ENCODE measurements at places on chromosomes 11 and 22.

DNA sequence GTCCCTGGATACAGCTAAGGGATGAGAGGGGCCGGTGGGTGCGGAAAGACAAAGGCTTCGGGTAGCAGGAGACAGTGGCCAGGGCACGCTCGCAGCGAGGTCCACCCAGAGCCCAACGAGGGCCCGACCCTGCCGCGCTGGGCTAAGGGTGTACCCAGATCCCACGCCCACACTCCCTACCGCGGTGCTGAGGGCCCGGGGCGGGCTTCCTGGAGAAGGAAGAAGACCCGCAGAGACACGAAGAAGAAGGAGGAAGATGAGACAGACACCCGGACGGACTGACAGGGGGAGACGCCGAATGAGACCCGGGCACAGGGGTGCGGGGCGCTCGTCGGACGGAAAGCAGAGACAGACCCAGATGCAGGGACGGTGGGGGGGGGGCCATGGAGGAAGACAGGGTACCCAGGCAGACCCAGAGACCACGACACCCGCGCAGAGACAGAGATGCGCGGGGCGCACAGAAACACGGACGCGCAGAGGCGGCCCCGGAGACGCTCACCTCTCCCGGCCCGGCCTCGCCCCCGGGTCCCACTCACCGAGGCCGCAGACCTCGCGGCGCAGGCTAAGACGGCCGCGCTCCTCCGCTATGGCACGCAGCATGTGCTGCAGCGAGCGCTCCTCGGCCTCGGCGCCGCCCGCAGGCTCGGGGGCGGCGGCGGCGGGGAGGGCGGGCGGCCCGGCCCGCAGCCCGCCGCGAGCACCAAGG, 437 bp downstream of the KIAA0930 start:
- DNase-seq = no peak

- no peak for DNase-seq
These were observed 48.5 kb upstream of the MN1 start for GRCh38 chr22:27850000-27850521.

DNA sequence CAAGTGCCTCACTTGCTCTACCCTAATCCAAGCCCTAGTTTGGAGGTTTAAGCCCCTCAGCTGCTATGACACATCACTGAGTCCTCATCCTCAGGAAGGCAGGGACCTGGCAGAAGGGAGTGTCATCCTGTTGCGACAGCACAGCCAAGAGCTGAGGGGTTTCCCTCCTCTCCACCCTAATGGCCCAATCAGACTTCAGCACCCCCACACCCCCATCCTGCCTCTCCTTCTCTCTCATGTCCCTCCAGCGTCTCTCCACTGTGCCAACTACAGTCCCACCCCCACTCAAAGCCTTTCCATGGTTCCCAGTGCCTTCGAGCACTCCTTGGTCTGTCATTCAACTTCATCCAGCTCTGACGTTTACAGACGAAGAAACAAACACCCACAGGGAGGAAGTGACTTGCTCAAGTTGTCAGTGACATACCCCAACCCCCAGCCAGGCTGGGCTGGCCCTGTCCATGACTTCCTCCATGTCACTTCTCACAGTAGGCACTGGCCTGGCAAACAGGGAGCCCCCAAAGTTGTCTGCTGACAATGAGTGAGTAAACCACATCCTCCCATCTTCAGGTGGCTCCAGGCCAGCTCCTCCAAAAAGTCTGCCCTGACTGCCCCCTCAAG, 15.6 kb downstream of the ARAP1 start:
- DNase-seq = no peak

- no peak for DNase-seq
These were observed 29.8 kb downstream of the MTMR3 start for GRCh38 chr22:29912605-29913398.

DNA sequence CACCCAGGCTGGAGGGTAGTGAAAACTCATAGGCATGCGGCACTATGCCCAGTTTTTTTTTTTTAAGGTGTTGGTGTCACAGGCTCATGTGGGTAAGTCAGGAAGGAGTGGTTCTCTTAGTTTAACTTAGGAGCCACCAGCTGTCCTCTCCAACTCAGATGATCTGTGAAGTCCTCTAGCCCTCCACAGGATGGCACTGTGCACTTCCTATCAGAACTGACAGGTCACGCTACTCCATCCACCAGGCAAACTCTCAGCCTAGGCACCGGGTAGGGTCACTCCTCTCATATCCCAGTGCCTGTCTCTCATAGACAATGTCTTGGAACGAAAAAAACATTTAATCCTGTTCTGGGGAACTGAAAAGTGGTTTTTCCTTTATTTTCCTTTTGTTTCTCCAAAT, 16.5 kb downstream of the NAP1L4 start:
- no peak for DNase-seq

GRCh38 chr11:34706709-34707461, 86.0 kb downstream of the EHF start:
- DNase-seq = no peak

DNA sequence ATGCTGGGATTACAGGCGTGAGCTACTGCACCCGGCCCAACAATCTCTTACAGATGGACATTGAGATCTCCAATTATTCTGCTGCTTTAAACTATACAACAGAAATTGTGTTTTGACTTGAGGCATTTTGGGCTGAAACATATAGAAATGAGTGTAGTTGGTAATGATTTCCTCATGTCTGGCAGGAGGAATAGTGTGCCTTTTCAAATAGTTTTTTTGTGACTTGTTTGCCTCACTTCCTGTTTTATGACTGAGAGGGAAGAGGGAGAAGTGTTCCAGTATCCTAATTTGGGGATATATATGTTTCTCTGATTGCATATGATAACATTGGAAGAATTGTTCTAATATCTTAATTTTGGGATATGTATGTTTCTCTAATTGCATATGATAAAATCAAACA, 40.2 kb downstream of the EP300 start:
- no peak for DNase-seq

GRCh38 chr11:123357353-123357989, 72.6 kb upstream of the GRAMD1B start:
- DNase-seq = no peak

DNA sequence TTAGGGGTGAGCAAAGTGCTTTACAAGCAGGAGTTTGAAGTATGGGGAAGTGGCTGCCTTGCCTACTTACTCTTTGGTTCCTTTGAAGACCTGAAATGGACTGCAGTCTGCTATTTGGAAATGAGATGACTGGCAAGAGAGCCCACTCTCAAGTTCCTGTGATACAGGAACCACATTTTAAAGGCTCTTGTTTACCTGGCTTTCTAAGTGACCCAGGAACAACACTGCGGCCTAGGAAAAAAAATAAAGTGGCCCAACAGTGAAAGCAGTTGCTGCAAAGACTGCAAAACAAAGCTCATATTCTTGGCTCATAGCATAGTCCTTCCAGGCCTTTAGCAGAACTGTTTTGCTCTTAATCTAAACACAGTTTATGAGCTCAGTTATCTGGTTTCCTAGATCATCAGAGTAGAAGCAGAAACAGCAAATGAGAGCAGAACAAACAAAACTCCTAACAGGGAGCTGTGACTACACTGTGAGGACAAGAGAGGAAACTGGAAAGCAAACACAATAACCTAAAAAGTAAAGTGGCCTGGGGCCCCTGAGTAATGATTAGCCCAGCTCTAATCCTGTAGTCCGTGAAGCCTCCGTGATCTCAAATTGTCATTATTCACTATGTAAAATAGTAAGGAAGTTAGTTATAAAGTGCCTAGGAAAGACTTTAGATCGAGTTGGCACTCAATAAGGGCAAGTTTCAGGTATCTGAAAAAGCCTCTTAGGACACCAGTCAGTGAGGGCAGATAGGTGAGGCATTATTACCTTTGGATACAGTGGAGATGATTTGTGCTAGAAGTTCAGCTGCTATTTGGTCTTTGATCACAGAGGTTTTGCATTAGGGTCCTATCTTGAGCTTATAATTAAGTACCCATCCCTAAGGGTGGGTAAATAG, 11.5 kb downstream of the CCDC117 start:
- no peak for DNase-seq

DNA sequence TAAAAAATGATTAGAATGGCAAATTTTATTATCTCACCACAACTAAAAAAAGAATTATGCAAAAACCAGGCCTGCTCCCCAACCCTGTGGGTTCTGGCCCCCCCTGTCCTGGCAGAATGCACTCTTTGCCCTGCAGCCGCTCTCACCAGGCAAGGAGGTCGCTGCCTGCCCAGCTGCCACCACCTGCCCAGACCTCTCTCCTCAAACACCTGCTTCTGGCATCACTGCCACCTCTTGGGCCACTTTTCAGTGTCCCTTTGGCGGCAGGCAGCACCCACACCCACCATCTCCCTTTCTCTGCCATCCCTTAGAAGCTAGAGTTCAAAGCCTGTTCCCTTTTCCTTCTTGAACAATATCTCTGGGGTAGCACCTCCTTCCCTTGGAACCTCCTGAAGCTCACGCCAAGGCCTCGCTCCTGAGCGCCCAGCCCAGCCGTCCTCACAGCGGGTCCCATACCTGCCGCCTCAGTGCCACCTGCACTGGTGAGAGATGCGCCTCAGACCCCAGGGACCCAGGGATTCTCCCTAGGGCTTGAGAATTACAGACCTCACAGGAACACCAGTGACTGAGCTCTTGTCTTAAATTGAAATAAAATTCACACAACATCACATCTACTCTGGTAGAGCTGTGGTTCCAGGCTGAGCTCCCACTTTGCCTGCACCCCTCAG, 44.6 kb downstream of the SGSM3 start:
- no peak for DNase-seq

GRCh38 chr11:35902961-35903360, 40.9 kb upstream of the LDLRAD3 start:
- DNase-seq = no peak

DNA sequence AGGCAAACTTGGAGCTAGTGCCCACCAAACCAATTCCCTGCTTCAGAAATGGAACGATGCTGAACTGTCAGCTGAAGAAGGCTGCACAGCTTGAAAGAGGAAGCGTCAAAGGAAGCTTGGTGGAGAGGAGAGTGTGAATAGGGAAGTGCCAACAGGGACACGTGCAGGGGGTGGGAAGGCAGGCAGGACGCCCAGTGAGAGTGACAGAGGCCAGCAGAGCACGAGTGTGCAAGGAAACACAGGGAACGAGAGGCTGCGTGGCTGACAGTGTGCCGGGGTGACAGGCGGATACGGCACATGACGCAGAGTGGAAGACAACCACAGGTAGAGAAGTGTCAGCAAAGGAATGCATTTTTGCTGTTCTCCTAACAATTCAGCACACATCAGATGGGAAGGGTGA, 196.4 kb downstream of the LARGE1 start:
- no peak for DNase-seq

DNA sequence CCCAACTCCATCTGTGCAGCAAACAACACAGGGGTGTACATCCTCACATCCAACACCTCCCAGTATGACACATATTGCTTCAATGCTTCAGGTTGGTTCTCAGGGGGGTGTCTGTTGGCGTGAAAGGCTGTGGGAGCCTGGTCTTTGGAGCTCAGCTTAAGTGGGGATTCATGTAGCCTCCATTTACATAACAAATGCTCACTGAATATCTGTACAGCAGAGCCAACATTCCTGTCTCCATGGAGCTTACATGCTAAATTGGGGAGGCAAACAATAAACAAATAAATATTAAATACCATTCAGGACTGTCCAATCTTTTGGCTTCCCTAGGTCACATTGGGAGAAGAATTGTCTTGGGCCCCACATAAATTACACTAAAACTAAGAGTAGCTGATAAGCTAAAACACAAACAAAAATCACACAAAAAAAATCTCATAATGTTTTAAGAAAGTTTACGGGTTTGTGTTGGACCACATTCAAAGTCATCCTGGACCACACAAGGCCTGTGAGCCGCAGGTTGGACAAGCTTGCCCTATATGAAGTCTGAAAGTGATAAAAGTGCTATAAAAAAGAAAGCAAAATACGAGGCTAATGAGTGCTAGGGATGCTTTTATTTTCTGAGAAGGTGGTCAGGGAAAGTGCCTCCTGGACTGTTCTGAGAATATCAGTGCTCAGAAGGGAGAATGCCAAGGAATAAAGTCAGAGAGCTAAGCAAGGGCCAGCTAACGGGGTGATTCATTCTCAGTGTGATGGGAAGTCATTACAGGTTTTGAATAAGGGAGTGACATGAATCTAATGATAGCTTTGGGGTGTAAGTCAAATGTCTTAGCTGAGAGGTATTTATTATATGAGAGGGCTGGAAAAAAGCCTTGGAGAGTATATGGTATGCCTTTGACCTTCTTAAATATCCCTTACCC, 41.6 kb downstream of the CD44 start:
- DNase-seq = no peak

DNA sequence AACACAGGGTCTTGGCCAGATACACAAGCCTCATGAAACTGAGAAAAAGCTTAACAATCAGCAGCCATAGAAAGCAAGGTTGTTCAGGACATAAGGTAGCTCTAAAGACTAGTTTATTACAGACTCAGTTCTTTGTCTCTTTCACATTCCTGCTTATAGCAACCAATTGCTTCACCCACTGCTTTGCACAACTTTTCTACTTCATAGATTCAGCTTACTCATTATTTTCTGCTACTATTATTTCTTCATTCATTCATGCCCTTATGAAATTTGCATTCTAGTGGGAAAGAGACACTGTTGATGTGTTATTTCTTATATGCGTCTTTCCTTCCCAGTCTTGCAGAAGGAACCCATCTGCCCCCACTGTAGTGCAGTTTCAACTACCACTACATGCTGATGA, 4.7 kb downstream of the CCDC34 start:
- DNase-seq = no peak

DNA sequence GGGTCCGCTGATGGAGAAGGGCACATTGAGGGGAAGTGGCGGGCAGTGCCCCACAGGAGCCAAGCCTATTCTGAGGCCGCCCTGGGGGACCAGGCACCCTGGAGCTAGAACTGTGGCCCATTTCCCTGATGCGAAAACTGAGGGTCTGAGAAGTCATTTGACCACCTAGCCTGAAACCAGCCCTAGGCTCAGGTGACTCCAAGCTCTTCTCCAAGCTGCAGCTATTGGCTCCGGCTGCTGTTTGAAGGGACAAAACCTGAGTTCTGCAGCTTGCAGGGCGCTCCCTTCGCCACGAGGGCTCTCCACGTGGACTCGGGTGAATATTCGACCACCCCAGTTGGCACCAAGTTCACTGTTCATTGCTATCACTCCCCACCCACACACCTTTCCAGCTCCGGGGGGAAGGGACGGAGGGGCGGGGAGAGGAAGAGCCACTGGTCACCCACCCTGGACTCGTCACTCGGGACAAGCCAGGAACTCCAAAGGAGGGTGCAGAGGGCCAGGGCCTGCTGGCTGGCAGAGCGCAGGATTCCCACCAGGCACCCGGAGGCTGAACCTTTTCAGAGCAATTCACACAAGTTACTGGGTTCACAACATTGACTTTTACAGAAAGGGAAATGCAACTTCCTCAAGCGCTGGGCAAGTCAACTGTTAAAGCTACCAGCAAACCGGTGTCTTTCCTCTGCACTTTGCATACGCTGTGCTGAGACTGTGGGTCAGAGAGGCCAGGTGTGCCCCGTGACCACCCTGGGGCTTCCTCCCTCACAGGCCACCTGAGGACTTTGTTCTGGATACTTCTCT, 1.1 kb upstream of the RAC2 start:
- DNase-seq = no peak

GRCh38 chr11:73931039-73931645, 19.7 kb upstream of the DNAJB13 start:
- no peak for DNase-seq

Measured in thoracic aorta (tissue), 2 donors.